ENCODE measurements at places on chromosomes 3 and 15. TPM values are rescaled to one million over a fixed set of nuclear protein-coding genes. Genes with fewer than 3 reads are reported as not detected.

The TMEM207 gene
- not detected for total RNA-seq

The SECISBP2L gene
- 31.0 TPM for total RNA-seq

The KNL1 gene
- total RNA-seq, result 40.6 TPM

The SEMA5B gene
- not detected for total RNA-seq

The VGLL4 gene
- total RNA-seq, result 45.7 TPM

The CCDC191 gene
- 4.1 TPM for total RNA-seq

The ATP8B4 gene
- total RNA-seq, result 1.6 TPM
